ENCODE measurements at places on chromosomes 6 and 20.

GRCh38 chr6:147061252-147061651, 143.0 kb upstream of the STXBP5 start:
- no peak for DNase-seq

DNA sequence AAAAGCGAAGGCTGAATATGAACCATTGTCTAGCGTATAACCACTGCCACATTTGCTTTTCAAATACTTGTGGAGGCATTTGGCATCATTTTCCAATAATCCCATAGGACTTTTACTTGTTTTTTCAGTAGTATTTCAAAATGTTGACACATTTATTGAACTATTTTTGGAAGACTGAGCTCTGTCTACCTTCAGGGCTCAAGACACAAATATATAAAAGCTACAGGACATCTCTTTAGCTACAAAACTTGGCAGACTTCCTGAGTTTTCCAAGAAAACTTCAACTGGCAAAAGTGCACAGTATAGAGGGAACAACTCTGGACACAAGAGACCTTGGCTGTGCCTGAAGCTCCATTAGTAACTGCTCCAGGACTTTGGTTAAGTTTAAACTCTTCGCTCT, 13.4 kb downstream of the EPB41L2 start:
- no peak for DNase-seq

GRCh38 chr6:75830959-75831885, 82.2 kb downstream of the MYO6 start:
- no peak for DNase-seq

DNA sequence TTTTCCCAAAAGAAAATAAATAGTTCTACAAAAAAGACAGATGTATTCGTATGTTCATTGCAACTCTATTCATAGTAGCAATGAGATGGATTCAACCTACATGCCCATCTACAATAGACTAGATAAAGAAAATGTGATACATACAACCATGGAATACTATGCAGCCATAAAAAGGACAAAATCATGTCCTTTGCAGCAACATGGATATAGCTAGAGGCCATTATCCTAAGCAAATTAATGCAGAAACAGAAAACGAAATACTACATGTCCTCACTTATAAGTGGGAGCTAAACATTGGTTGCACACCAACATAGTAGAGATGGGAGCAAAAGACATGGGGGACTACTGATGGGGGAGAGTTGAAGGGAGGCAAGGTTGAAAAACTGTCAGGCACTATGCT, 157.7 kb downstream of the COL9A1 start:
- DNase-seq, result no peak

GRCh38 chr20:62400021-62400420, 7.1 kb downstream of the CABLES2 start:
- no peak for DNase-seq

DNA sequence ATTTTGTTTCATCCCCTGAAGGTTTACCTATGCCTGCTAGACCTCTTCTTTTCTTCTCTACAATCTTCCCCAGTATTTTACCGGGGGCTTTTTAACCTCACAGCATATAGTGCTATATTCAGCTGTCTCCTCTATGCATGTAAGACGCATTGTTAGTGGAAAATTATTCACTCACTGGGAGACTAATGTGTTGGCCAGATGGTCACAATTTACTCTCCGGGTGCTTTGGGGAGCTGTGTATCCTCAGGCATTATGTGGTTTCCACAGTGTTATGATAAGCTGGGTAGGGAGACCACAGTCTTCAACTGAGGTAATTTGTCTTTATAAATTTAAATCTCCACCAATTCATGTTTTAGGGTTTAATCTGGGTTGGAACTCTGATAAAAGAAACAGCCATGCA, 553.8 kb upstream of the PTCHD4 start:
- DNase-seq, result no peak

- no peak for DNase-seq
These were observed 11.5 kb upstream of the IL20RA start for GRCh38 chr6:137056121-137056880.

- DNase-seq, result no peak
These were observed 136.4 kb downstream of the OR2B2 start for GRCh38 chr6:27775796-27776184.
